ENCODE measurements at places on chromosomes 11 and 22.
A peak's percentile ranks its signal among the peaks of the same experiment; 100 is the strongest.

- DNase-seq = peak; percentile 30
Measured at GRCh38 chr11:131354251-131354701, 16.1 kb upstream of the NTM start.

- DNase-seq = no peak
Measured at GRCh38 chr11:103729617-103730016, 306.8 kb upstream of the DDI1 start.

DNA sequence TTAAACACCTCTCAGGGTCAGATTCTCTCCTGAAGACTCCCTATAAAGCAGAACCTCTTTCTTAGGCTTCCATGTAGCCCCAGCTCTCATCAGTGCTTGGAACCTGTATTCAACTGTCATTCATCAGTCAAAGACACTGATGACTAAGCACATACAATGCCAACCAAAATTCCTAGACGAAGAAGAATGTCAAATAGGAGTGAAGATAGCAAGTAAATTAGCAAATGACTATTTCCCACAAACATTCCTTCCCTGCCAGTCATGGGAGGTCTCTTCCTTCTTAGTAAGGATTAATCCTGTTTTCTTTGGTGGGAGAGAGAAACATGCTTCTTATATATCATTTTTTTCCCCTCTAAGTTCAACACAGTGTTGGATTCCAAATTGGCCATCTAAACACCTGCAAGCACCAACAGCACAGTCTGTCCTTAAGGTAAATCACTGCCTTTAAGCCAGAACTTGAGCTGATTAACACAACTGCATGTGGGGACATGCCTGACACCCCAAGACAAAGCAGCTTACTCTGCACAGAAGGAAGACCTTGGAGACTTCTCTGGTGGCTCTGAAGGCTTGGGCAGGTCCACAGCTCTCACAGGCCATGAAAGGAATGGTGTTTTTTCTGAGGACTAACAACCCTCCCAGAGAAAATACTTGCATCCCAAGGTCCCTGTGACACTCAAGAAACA is 47.5 kb upstream of the ME3 start:
- DNase-seq = peak; percentile 96

DNA sequence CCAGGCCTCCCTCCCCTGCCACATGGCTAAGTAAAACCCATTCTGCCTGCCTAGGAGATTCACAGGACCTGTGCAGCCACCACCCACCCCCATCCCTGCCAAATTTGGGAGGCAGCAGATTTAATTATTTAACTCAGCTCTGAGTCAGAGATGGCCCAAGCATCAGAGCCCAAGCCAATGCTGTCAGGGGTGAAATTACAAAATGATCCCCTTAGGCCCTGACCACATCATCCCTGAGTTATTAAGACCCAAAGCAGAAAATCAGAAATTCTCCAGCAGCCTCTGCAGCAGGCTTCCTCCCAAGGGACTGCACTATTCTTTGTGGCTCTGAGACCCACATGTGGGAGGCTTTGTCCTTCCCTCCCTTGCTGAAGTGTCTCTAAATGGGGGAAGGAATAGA is 52.8 kb upstream of the RRAS2 start:
- DNase-seq = peak; percentile 88

- DNase-seq = no peak
Measured at GRCh38 chr11:85750646-85751045, 60.3 kb downstream of the SYTL2 start.

DNA sequence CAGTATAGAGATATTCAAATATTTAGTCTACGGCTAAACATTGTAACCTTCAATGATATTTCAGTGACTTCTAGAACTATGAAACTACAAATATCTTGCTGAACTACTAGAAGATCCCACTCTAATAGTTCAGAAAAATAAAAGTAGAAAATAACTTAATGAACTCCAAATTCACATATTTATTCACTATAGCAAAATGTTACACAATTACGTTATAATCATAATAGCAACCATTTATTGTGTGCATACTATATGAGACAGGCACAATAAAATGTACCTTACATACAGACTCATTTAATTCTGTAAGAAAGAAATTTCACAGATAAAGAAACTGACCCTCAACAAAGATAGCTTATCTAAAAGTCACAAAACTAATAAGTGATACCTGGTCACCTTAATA is 57.9 kb downstream of the F2 start:
- DNase-seq = no peak

GRCh38 chr11:78840200-78840599 is 265.5 kb upstream of the NARS2 start:
- DNase-seq = peak; percentile 86

- DNase-seq = no peak
Measured at GRCh38 chr11:83612891-83613766, 327.0 kb upstream of the CCDC90B start.

GRCh38 chr11:38448284-38448683 is 1850.2 kb upstream of the RAG2 start:
- DNase-seq = peak; percentile 4

DNA sequence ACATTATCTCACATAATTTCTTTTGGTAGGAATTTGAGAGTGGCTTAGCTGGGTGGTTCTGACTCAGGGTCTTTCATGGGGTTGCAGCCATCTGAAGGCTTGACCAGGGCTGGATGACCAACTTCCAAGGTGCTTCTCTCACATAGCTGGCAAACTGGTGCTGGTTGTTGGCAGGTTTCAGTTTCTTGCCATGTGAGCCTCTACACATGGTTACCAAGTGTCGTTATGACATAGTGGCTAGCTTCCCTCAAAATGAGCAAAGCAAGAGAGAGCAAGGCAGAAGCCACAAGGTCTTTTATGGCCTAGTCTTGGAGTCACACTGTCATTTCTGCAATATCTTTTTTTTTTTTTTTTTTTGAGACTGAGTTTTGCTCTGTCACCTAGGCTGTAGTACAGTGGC is 4.2 kb upstream of the TFIP11 start:
- DNase-seq = no peak

GRCh38 chr11:14904745-14905103 is 12.7 kb upstream of the CYP2R1 start:
- peak; percentile 56 for DNase-seq

GRCh38 chr11:11458485-11458884 is 105.4 kb upstream of the CSNK2A3 start:
- DNase-seq = no peak

DNA sequence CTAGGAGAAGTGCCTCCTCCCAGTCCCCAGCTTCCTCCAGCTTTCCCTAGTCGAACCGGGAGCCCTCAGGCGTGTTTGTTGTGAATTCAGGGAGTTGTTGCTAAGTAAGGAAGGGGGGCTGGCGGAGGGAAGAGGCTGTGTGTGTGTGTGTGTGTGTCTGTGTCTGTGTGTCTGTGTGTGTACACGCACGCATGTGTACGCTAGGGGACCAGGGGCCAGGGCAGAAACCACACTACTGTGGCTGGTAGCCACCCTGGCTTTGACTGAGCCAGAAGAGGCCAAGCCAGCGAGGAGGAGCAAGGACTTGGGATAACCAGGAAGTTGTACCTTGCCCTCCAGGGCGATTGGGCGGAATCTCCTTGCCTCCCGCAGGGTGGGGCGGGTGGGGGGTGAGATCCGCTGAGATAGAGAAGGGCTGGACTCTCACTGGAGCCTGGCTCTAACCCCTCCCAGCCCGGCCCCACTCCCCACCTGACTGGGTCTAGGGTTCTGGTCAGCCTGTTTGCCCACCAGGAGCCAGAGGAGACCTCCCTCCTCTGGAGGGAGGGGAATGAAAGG is 7.5 kb downstream of the BCL9L start:
- peak; percentile 87 for DNase-seq

GRCh38 chr11:134471087-134471715 is 59.2 kb upstream of the B3GAT1 start:
- DNase-seq = no peak

DNA sequence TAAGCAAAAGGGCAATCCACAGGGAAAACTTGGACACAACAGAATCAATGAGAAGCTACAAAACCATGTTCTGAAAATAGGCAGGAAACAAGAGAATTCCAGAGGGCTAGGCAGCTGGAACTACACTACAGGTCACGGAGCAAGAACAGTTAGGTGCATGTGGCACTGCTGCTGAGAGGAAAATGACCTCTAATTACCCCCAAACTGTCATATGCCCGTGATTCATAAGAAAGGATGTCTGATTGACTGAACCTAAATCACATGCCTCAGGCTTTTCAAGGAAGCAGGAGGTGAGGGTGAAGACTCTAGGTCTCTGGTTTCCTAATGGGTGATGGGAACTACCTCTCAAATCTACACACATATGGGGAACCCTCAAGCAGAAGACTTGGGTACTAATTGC is 17.9 kb upstream of the RRAS2 start:
- no peak for DNase-seq

GRCh38 chr11:74316772-74317505 is 5.5 kb upstream of the P4HA3 start:
- DNase-seq = peak; percentile 61

- peak; percentile 40 for DNase-seq
Measured at GRCh38 chr11:109697140-109697843, 275.3 kb downstream of the C11orf87 start.

- DNase-seq = no peak
Measured at GRCh38 chr22:43802897-43803495, 9.1 kb downstream of the EFCAB6 start.

GRCh38 chr11:117605331-117605730 is 191.7 kb downstream of the DSCAML1 start:
- DNase-seq = no peak

- no peak for DNase-seq
Measured at GRCh38 chr11:113141010-113141409, 173.4 kb upstream of the TTC12 start.

DNA sequence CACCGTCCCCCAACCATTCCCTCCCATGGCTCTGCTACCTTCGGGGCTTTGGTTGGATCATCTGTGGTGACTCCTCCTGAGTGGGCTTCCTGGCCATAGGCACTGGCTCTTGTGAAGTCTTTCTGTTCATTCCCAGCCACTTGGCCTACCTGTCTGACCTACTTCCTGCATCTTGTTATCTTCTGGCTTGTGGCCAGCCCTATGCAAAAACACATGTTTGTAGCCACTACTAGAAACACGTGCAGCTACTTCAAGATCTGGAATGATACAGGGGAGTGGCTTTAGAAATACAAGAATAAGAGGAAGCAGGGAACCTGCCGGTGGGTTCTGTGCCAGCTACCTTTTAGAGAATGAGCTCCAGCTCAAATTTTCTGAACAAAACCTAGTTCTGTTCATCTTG is 20.9 kb downstream of the RCOR2 start:
- DNase-seq = no peak

DNA sequence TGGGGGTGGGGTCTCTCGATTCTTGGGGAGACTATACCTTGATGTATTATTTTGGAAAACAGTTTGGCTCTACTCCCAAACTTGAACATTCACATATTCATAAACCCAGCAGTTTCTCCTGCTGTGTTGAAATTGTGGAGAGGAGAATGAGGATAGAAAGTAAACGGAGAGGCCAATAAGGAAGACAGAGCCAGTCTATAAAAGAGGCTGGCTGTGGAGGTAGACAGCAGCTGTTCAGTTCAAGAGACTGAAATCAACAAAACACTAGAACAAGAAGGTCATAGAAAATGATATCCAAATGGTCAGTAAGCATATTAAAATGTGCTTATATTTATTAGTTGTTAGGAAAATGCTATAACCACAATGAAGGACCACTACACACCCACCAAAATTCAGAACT is 1.9 kb upstream of the MOGAT2 start:
- DNase-seq = no peak

- peak; percentile 46 for DNase-seq
Measured at GRCh38 chr11:48055292-48056132, 75.2 kb downstream of the PTPRJ start.

DNA sequence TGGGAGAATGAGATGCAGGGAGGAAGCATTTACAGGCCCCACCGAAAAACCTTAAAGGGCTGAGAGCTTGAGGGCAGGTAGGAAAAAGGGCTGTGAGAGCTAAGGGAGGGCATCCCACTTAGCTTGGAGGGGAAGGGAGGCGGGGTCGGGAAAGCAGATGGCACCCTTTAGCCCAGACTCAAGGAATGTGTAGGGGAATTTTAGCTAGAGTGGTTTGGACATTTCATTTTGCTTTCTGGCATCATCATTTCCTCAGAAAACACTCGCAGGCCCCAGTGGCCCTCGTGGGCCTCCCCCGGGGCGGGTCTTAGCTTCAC is 846 bp upstream of the STIM1 start:
- no peak for DNase-seq

GRCh38 chr11:75351541-75351790 is at the start of gene ARRB1:
TSS of gene ARRB1 (minus strand) at chr11:75351661. CDS start at chr11:75351607, 54 bp downstream.
- no peak for DNase-seq

DNA sequence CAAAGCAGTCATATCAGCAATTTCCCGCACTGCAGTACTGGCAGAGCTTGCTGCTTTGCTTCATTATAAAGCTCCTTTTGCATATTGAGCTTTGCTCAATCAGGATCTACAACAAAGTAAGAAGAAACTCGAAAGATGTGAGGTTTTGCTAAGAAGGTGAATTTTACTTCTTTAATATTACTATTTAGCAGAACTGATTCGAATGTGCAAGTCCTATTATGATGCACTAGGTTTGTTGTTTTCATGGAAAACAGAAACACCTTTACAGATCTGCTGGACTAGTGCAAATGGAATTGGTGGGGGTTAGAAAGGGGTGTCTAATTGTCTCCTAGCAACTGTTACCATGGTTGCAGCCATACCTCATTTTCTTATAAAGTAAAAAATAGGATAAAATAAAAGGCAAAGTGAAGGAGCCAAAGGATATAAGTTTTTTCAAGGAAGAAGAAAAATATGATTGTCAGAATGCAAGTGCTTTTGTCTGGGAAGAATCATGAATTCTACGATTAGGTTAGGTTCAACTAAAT is 153.2 kb downstream of the MSANTD4 start:
- no peak for DNase-seq

GRCh38 chr11:8381343-8381742 is 117.7 kb upstream of the LMO1 start:
- DNase-seq = no peak

DNA sequence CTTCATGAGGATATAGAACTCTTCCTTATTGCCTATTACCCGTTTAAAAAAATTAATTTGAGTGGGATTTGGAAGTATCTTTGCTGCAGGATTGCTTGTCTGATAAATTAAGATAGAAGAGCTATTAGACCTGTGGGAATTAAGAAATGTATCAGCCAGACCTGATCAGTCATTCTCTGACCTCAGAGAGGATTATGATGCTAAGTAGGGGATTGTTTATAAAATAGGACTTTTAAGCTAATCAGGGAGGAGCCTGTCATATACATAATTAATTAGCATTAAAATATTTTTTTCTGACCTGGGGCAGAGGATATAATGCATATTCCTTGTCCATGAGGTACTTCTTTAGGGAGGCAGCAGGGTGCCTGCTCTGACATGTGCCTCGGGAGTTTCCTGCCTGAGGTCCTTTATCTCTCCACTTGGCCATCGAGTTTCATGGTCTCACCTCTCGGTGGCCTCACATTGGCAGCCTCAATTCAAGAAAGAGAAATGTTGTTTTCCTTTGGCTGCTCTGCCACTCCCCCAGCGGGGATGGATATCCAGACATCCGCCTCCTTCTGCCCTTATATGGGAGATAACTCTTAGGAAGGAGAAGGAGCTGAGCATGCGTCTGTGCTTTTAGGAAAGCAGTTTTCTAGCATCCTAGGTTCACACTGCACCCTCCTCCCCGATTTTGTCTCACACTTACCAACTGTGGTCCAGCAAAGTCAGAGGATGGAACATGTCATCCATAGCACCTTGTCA is 41.1 kb downstream of the DIXDC1 start:
- peak; percentile 69 for DNase-seq
